Cerebellar cortex (tissue), 1 donor: ENCODE measurements at places on chromosomes 2 and 18.

GRCh38 chr2:144459937-144460336 lies 60.0 kb downstream of the ZEB2 start:
- DNase-seq: no peak

DNA sequence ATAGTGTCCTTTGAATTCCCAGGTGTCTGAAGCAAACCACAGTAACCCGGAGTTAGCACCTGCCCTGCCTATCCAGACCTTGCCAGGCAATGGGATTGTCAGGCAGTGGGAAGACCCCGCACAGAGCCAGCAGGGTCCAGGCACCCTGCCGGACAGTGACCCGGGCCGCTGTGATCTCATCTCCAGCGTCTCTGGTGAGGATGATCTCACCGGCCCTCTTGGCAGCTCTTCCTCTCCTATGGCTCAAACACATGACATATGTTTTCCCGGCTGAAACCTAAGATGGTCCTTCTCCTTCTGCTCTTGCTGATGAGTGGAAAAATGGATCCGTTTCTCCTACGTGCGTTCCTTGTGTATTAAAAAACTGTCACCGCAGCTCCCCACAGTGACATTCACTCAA lies 75.1 kb downstream of the ACOXL start:
- DNase-seq: peak; percentile 69

DNA sequence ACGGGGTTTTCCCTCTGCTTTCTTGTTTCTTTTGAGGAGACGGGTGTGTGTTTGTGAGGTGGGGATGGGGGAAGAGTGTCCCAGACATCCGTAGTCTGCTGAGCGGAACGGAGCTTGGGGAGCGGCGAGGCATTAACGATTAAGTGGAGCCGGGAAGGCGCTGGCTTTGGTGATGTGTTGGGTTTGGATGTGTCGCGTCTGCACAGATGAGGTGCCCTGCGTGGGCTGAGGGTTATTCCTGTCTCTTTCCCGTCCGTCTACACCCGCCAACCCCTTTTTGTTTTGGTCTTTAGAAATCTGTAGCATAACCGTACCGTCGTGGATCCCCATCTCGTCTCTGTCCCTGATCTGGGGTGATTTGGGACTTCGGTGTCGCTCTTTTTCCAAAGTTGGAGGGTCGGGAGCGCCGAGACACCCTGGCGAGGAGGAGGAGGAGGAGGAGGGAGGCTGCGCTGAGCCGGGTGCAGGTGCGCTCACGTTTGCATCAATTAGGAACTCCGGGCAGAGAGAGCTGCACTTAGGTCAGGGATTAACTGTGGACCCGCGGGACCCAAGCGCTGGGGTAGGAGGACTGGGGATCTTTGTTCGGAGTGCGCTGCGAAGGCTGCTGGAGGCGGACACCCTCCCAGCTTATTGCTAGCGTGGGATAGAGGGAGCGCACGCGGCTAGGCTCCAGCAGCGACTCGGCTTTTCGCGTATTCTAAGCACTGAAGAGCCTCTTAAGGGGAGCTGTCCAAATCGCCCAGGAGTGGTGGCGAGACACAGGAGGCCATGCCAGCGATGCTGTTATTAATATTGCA lies 720.3 kb downstream of the DPP10 start:
- DNase-seq: no peak

- DNase-seq: peak; percentile 91
Measured at GRCh38 chr18:43574974-43575373, 297.7 kb upstream of the SYT4 start.

DNA sequence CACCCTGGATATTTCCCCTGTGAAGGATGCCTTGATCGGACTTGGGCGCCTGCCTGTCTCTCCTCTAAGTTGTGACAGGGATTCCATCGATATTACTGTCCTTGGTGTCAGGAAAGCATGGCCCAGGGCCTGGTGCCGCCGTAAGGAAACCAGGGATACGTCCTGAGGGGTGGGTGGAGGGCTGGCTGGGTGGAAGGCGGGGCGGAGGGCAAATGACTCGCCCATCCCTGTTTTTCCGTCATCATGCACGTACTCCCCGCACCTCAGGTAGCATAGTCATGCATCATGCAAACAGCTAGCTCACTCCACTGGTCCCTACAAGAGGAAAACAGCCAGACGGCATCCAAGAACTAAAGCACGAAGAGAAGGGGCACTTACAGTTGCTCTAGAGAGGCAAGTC lies 57.1 kb downstream of the PXDN start:
- no peak for DNase-seq

DNA sequence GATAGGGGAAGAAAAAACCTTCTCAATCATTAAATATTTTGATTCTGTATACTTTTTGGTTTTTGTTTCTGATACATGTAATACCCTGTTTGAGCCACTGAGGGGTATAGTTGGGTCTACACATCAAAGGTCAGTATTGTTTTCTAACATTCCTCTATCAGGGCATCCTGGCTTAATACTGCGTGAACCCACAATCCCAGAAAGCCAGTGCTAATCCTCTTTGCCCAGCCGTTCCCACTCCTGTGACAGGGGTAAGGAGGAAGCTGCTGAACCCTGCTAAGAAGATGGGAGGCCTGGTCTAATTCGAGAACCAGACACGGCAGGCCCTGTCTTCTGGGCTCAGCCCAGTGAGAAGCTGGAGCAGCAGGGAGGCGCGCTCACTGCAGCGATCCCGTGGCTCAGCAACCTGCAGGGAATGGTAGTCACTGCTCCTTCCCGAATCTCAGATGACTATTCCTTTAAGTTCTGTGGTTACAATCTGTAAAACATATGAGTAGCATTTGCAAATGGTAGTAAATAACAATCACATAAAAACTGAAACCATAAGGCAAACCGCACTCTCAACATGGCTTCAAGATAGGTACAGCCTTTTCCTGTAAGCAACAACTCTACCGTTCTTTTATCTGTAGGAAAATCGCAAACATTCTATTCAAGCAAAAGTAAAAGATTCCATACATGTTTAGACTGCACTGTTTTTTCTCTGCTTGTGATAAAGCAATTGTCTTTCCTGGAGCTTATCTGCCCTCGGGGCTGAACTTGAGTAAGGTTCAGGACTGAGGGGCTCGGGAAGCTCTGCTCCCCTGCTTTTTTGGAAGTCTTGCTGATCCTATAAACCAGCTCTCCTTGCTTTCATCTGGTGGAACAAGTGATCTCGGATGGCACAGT lies 87.0 kb downstream of the EPB41L3 start:
- peak; percentile 79 for DNase-seq

DNA sequence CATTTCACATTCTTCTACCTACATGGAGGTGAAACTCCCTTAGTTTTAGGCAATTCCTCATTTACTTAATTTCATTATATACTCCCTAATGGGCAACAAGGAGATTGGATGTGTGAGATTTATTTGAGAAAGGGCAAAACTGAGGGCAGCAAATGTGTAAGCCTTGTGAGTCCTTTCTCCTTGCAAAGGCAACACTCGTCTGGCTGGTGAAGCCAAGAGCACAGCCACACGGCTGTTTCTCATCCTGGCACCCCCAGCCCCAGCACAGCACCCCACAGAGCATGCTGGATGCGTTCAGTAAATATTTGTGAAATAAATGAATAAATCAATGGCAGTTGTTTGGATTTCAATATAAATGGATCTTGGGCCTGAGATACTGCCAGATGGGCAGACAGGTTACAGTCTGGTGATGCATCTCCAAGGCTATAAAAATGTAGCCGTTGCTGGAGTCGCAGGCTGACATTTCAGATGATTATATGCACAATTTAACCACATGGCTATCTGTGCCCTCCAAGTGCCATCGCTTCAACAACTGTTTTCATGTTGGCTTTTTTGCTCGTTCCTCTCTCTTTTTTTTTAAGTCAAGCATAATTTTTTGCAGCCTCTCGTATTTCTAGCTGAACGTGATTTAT lies 154.1 kb upstream of the REV1 start:
- peak; percentile 67 for DNase-seq

GRCh38 chr2:201357221-201357620 lies at the start of gene FLACC1:
Gene FLACC1, minus strand, starts transcription at chr2:201357345. Its CDS starts 5,941 bp downstream, at chr2:201351404.
- DNase-seq: peak; percentile 14

GRCh38 chr2:38153476-38154135 lies 77.7 kb upstream of the CYP1B1 start:
- no peak for DNase-seq

DNA sequence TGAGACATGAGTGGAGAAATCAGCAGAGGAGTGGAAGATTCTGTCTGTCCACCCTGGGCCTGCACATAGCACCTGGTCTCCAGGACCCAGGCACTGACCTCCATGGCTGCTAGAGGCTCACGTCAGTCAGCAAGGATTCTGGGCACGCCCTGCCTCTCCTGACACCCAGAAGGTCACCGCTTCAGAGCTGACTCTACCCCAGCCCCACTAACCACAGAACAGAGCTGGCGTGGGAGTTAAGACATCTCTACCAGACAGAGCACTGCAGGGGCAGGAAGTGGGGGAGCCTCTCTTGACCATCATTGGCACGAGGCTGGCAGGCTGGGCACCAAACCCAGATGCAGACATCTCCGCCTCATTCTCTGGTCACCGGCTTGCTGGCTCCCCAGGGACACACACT lies 3.0 kb downstream of the ADCY3 start:
- no peak for DNase-seq

DNA sequence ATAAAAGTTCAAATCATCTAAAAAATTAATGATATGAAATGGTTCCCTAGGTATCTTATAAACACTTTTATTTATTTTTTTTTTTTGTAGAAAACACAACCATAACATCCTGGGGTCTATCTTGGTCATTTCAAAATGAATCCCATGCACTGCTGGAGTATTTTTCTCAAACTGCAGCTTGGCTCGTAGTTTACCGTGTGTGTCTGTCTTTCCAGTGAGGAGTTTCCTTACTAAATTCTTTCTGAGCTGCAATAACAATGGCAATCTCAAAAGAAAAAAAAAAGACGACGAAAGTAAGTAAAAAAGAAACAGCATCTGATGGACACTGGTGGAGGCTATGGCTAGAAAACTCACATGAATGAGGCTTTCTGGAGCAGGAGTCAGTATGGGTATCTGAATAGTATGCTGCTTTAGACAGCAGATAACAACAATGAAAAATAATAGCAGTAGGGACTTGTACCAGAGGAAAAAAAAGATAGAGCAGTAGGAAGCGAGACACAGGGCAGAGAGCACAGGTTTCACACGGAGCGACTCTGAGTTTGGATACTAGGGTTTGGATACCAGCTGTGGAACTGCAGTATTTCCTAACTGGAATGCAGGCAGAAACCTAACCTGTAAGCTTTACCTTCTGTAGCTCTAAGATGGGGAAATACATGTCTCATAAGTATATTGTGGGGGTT lies 43.5 kb downstream of the CALCRL start:
- DNase-seq: no peak

GRCh38 chr2:101682311-101682710 lies 15.2 kb upstream of the MAP4K4 start:
- DNase-seq: no peak
